ENCODE measurements at places on chromosomes 6 and 20.

DNA sequence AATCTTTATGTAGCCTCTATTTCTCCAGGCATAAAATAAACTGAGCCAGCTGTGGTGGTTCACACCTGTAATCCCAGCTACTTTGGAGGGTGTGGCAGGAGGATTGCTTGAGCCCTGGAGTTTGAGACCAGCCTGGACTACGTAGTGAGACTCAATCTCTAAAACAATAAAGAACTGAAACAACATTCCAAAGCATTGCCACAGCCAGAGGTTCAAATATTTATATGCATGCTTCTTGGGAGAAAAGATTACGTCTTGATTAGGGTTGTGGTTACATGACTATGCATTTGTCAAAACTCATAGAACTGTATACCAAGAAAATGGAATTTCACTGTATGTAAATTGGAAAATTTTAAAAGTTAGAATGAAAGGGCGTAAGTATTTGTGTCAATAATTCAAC is 27.7 kb upstream of the PAX1 start:
- DNase-seq, result no peak

DNA sequence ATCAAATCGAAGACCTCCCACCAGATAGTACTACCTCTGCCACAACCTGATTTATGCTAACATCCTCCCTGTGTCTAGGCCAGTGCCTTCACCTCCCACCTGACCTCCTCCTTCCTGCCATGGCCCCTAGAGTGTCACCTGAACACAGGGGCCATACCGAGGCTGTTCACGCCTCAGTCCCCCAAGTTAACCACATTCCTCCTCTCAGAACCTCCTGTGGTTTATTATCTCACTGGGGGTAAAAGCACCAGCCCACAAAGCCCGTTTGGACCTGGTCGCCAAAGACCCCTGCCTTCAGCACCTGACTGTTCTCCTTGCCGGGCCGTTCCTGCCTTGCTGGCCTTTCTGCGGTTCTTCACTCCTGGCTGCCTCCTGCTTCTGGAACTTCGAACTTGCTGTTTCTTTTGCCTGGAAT is 13.7 kb downstream of the MAS1 start:
- DNase-seq, result no peak

- DNase-seq, result no peak
Measured at GRCh38 chr6:5610640-5611039, 349.3 kb downstream of the FARS2 start.

DNA sequence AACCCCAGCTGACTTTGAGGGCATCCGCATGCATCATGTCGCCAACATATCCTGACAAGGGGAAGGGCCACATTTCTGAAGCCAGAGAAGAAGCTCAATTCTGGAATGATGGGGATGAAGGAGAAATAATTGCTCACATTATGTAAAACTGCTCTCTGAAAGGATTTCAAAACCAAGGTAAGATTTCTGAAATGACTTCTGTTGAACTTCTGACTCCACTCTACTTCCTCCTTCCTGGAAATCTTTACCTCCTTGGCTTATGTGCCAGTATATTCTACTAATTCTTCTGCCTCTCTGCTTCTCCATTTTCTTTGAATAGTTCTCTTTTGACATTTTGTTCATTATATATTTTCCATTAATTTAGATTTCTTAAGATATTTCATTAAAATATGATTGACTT is 31.9 kb downstream of the HLA-DPB1 start:
- no peak for DNase-seq
